ENCODE measurements at places on chromosomes 2 and 18.

DNA sequence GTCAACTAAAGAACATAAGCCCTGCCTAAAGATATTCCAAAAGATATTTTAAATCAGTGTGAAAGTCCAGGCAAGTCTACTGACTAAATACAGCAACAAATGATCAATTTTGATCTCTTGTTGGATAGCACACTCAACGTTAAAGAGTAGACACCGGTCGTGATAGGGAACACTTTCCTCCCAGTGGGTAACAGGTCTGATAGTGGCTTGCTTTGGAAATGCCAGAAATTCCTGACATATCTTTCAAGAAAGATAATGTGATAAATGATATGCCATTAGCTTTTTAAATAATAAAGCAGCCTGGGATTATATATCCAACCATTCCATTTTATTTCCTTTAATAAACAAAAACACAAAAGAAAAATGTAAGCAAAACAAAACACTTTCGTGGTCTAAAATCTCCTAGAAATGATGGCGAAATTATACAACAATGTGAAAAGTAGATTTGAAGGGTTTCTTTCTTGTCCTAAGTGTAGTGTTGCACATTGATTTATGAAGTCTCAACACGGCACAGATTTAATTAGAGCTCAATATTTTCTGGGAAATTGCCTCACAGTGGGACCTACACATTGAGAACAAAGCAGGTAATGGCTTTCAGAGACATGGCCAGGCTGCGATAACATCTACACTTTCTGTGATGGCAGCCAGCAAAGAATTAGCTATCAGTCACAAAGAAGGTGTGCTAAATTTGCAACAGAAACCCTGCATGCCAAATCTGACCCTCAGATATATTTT lies 158.6 kb downstream of the PPP1R1C start:
- DNase-seq, result no peak

DNA sequence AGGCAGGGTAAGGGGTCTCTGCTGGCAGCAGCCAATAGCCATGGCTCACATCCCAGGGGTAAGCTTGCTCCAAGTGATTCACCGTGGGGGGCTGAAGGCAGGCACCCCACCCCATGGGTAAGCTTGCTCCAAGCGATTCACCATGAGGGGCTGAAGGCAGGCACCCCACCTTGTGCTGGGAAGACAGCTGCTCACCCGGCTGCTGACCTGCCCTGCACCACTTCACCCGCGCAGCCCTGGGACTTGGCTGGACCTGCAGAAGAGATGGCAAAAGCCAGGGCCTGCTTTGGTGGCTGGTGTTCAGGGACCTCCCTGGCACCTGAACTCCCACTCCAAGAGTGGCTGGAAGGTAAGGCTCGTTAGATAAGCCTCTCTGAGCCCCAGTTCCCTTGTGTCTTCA lies 19.2 kb downstream of the PTGR3 start:
- DNase-seq, result no peak

GRCh38 chr2:37632310-37632709 lies 39.1 kb downstream of the CDC42EP3 start:
- no peak for DNase-seq

- DNase-seq, result no peak
Measured at GRCh38 chr18:72206814-72207213, 337.3 kb downstream of the CBLN2 start.

DNA sequence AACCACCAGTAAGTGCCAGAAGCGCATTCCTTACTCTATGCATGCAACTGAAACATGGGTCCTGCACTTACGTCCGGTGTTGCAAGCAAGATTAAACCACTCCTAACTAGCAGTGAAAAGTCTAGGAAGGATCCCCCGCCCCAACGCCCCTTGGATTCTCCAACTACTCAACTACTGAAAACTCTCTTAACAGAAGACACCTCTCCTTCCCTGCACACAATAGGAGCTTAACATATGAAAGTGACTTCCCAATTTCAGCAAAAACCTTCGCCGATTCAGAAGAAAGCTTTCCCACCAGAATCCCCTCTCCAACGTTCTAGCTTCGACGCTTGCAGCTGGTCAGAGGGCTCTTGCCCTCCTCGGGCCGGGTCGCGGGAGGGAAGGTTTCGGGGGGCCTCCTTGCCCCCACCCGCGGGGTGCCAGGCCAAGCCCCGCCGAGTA lies 578 bp downstream of the IWS1 start:
- DNase-seq, result no peak

GRCh38 chr18:23689616-23690504 lies 607 bp downstream of the LAMA3 start:
- no peak for DNase-seq

GRCh38 chr2:219526320-219527075 lies 12.2 kb downstream of the ASIC4 start:
- no peak for DNase-seq

- DNase-seq, result no peak
Measured at GRCh38 chr2:197216361-197216979, 94.1 kb downstream of the ANKRD44 start.

DNA sequence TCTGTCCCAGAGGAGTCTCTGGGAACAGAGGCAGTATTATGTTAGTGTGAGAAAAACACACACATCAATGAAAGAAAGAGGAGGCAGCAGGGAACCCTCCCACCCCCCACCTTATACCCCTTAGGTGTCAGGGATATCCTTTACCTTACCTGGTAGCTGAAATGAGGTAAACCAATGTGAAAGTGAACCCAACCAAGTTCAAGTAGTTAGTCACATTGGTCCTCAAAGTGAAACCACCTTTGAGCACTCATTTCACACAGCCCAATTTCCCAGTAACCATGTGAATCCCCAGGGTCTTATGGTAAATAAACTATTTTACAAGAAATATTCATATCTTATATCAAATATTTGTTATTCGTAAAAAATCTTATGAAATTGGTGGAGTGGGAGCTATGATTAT lies 377.8 kb downstream of the LRATD1 start:
- DNase-seq, result no peak

GRCh38 chr2:69989009-69989408 lies 27.6 kb upstream of the ASPRV1 start:
- DNase-seq, result no peak

GRCh38 chr2:11866358-11867335 lies 120.2 kb downstream of the LPIN1 start:
- no peak for DNase-seq

GRCh38 chr2:230909841-230910545 lies 15.0 kb downstream of the GPR55 start:
- DNase-seq, result no peak

GRCh38 chr2:69196327-69197117 lies 183.5 kb downstream of the ANTXR1 start:
- DNase-seq, result no peak

GRCh38 chr2:178450524-178450773 lies 526 bp downstream of the PRKRA start:
- DNase-seq, result no peak

DNA sequence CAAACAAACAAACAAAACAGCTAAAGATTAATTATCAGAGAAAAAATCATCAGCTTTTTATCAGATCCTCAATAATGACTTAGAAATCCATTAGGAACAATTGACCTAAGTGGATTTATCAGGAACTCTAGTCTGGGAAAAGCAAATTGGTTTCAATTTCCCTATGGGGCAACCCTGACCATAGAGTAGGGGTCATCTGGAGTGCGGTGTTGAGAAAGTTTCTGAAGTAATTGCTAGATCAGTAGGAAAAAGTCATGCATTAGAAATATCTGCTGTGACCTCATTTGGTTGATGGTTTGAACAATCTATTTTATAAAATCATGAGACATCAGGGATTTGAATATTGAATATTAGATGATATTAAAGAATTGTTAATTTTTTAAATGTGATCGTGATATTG lies 507.9 kb downstream of the TXNL1 start:
- no peak for DNase-seq

DNA sequence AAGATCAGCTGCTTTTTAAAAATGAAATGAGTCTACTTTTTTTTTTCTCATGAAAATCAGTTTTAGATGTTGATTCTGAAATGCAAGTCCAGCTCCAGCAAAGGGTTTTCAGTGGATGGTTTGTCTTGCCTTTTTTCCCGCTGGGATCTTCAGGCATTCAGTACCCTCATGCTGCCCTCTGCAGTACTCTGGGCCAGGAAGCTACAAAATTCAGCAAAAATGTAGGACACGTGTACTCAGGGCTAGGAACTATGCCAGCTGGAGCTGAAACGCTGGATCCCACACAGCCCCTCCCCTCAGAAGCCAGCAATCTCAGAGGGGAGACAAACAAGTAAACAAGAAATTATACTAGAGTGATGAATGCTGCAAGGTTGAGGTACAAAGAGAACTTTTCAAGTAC lies 97.3 kb downstream of the MMADHC start:
- DNase-seq, result no peak

- no peak for DNase-seq
Measured at GRCh38 chr18:56276466-56276865, 361.9 kb downstream of the TXNL1 start.

- DNase-seq, result no peak
Measured at GRCh38 chr2:48240912-48241311, 289.0 kb upstream of the STON1 start.

GRCh38 chr2:74250189-74250631 lies 51.8 kb downstream of the MTHFD2 start:
- no peak for DNase-seq

GRCh38 chr2:10125842-10126631 lies 3.5 kb downstream of the RRM2 start:
- no peak for DNase-seq

- DNase-seq, result no peak
Measured at GRCh38 chr2:43001787-43002468, 209.5 kb upstream of the HAAO start.

DNA sequence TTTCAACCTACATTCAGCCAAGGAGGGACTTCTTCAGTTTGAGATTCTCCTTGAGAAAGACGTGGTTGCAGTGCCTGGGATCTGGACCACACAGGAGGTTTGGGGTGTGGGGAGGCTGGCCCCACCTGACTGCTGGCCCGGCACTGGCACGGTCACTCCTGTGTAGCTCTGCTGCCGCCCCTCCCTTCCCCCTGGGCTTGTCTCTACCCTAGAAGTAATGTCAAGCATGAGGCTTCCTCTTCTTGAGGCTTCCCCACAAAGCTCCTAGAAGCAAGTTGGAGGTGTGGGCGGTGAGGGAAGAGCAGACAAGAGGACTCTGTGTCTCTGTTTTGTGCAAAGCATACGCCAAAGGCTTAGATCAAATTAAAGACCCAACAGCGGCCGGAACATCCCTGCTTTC lies 8.7 kb downstream of the KLHL29 start:
- DNase-seq, result no peak

DNA sequence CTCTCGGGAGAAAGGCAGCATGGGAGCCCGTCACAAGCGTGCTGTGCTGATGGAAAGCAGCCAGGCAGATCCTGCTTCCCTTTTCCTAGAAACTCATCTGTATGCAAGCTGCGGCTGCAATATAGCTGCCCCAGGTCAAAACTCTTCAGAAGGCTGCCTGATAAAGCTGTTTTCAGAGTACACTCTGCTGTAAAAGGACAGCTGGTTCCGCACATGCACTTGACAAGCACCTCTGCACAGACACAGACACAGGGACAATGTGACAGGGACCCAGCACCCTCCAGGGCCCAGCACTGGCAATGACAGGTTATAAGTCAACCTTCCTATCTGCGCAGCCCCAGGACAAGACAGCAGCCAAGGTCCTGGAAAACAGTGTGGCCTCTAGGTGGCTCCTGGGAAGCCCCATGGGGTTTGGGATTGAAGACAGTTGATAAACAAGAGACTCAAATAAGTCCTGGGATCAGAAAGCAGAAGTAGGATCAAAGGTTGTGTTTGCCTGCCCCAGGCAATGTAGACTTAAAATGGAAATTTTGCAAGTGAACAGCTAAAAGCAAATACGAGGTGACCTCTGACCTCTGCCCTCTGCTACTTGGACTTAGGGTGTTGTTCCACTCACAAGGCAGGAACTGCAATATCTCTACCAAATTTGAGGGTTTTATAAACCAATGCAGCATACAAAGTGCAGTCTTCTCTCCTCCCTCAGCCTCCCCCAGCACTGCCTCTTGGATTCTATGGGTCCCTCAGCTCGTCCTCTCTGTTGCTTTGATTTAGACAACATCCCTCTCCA lies 16.9 kb downstream of the SLC66A2 start:
- DNase-seq, result no peak

GRCh38 chr2:11703700-11704099 lies 33.7 kb upstream of the NTSR2 start:
- DNase-seq, result no peak

GRCh38 chr2:200847939-200848338 lies 16.5 kb downstream of the CLK1 start:
- DNase-seq, result no peak

DNA sequence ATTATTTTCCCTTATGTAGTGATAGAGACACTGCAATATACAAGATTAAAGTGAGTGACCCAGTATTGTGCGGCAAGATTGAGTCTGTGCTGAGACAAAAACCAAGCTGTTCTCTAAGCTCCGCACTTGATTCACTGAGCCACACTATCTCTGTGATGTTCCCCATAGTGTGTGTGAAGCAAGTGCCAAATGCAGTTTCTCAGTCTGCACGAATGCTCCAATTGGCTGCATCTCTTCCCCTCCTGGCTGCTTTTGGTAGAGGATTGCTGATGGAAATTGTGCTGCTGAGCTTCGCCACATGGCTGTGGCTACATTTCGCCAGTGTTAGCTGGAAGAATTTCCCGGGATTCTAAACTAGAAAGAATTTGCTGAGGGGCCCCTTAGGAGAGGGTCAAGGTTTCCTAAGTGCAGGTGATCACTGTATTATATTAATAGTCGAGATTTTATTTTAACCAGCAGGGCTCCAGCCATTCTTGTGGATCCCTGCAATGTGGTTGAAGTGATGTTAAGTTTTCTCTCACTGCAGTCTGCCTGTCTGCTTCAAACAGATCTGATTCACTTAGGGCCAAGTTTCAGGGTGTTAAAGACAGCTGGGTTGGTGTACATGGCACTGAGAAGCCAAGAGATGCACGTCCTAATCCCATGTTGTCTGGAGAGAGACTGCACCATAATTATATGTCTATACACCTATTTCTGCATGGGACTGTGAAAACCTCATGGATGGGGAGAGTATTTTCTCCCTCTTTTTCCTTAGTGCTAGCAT lies 317.2 kb downstream of the DCC start:
- DNase-seq, result no peak

GRCh38 chr2:181958726-181959125 lies 26.9 kb upstream of the PPP1R1C start:
- no peak for DNase-seq

DNA sequence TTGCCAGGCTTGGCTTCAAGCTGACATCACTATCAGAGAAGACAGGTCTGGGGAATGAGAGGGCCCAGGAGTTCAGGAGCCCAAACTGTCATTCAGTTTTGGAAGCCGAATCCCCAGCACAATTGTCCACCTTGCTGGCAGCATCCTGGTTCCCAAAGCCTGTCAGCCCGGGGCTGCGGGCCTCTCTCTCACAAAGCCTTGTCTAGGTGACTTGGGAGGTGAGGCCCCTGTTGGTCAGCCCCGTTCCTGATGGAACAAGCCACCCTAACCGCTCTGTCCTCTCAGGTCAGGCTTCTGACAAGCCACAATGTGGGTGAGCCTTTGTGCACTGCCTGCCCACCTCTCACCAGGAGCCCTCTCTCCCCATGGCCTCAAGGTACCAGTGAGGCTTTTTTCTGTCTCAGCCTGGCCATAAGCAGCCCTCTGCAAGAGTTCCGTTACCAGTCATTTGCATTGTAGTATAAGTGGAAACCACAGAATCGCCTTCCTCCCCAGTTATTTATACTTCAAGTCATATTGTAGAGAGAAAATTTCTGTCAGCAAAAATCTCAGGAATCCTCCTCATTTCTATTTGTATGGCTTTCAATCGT lies 100.6 kb downstream of the MSH2 start:
- no peak for DNase-seq

GRCh38 chr2:183037074-183037552 lies 1.1 kb downstream of the NCKAP1 start:
- no peak for DNase-seq
